Umbilical cord (tissue), 2 donors: ENCODE measurements at places on chromosomes 7 and 10.

- DNase-seq, result no peak
Measured at GRCh38 chr7:43768201-43768886, 9.9 kb downstream of the BLVRA start.

- DNase-seq, result peak; percentile 37
Measured at GRCh38 chr7:118195837-118196474, 12.0 kb downstream of the LSM8 start.

DNA sequence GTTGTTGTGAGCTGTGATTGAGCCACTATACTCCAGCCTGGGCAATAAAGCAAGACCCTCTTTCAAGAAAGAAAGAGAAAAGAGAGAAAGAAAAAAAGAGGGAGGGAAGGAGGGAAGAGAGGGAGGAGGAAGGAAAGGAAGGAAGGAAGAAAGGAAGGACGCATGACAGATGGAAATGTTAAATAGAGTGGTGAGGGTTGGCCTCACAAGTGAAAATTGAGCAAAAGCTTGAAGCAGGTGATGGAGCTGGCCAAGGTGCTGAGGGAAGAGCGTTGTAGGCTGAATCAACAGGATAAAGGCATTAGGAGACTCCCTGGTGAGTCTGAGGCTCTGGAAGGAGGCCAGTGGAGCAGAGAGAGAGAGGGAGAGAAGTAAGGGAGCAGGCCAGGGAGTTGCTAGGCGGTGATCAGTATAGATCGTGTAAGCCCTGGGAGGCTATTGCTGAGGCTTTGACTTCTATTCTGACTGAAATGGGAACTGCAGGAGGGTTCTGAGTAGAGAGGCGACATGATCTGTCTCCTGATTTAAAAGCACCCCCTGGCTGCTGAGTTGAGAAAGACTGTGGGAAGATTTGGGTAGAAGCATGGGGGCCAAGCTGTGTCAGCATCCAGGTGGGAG, 26.5 kb upstream of the TMEM248 start:
- DNase-seq, result peak; percentile 37

- no peak for DNase-seq
Measured at GRCh38 chr7:108127461-108127860, 2.7 kb downstream of the LAMB4 start.

DNA sequence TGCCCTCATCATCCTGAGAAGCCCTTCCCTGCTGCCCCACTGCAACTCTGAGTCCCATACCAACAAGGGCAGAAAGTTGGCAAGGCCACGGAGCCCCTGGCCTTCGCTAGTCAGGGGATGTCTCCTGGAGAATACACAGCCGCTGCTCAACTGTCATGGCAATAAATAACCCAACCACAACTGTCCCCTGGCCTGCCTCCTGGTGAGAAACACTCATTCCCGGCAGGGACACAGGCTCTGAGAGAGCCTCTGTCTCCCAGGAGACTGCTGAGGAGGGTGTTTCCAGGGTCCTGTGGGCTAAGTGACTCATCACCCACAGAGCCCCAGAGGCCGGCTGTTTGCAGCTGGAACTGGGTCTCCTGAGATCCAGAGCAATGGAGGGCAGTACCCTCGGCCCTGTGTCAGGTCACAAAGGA, 354.1 kb downstream of the TNS3 start:
- DNase-seq, result peak; percentile 23

DNA sequence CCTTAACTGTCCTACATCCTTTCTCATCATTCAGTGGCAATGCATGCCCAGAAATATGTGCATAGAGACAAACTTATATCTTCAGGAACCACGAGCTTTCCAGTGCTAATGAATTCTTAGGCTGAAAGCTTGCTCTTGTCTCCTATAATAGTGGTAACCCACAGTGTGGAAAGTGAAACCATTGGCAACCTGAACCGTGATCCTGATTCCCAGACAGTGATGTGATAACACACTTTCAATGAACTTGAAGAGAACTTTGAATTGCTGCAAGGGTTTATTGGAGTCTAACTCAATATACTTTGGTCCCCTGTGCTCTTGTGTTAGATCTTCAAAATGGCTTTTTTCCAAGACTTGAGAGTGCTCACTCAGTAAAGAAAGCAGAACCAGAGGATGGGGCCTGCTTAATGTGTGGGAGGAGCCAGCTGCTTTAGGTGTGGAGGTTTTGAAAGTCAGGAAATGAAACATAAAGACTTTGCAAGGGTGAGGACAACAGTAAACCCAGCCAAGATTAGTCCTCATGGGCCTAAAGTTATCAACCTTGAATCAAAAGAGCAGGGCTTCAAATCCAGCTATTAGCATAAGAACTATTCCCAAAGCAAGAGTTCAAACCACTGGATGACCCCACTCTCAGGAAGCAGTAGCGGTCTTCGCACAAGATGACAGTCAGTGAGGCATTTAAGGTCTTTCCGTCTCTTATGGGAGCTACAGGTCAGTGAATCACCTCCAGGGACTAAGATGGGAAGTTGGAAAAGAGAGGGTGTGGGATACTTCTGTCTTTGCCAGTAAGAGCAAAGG, 332.4 kb upstream of the NRP1 start:
- DNase-seq, result no peak

DNA sequence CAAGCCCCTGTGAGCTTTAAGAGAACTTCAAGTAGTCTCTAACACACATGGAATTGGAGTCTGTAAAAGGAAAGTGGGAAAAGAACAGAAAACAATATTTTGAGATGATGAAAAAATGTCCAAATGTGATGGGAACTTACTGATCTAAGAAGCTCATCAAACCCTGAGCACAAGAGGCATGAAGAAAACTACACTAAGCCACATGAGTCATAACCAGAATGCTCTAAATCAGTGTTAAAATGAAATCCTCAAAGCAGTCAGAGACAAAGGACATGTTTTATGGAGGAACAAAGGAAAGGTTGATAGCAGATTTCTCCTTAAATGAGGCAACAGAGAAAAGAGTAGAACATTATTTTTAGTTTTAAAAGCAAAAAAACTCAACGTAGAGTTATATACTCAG, 37.2 kb downstream of the ZNF33A start:
- no peak for DNase-seq

DNA sequence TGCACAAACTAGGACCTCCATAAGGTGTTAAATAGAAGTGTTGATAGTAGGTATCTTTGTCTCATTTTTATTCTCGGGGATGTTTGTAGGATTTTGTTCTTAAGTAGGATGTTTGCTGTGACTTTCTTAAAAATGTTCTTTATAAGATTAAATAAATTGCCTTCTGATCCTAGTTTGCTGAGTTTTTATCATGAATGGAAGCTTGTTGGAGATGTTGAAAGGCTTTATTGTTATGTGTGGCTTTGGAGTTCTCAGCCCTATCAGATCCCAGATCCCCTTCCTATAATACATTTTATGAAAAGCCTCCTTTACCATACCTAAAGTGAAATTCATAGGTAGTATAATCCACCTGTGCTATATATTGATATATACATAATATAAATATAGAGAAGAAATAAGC, 40.1 kb downstream of the NHLRC2 start:
- no peak for DNase-seq

GRCh38 chr10:102001435-102002068, 54.4 kb downstream of the ARMH3 start:
- DNase-seq, result no peak

DNA sequence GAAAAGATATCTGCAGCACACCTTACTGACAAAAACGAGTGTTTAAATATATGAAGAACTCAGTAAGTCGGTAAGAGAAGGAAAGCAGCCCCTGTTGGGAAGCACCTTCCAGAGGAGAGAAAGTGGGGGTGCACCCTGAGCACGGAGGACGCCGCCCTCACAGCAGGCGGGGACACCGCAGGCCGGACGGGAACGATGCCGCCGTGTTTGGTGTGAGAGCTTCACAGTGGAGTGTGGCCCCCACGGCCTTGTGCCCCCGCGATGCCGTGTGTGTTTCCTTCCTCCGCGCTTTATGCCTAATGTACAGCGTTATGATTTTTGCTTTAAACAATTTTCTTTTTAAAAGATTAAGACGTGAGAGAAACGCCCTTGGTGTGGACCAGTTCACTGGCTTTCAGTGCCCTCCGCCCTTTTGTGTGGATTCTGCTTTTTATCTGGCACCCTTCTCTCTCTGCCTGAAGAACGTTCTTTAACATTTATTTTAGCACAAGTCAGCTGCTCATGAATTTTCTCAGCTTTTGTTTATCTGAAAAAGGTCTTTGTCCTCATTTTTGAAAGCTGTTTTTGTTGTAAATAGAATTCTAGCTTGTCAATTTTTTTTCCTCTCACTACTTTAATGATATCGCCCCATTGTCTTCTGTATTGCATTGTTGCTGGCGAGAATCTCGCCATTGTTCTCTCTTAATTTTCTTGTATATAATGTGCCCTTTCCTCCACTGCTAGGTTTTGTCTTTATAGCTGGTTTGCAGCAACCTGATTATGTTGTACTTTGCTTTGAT, 110.7 kb downstream of the INPP5A start:
- no peak for DNase-seq
